OCI-LY7 (cell line): ENCODE measurements at places on chromosomes 12 and 14. TPM values are rescaled to one million over a fixed set of nuclear protein-coding genes. Genes with fewer than 3 reads are reported as not detected.

ALKBH2 gene
- 90.5 and 111 TPM in 2 replicates for total RNA-seq

GZMB gene
- not detected in 2 replicates for total RNA-seq

CREBL2 gene
- 3.0 and 3.4 TPM in 2 replicates for total RNA-seq

PPP4R4 gene
- 0.93 and 1.00 TPM in 2 replicates for total RNA-seq

CABP1 gene
- total RNA-seq: 2.4 and 3.8 TPM in 2 replicates

MARS1 gene
- 461 and 465 TPM in 2 replicates for total RNA-seq

KRT74 gene
- not detected in 2 replicates for total RNA-seq

LYZ gene
- total RNA-seq: 0.29 TPM in 1 of 2 replicates, not detected in the other

RBP5 gene
- 0.70 and 1.4 TPM in 2 replicates for total RNA-seq

DLGAP5 gene
- total RNA-seq: 92.2 and 94.4 TPM in 2 replicates

SOCS2 gene
- not detected in 2 replicates for total RNA-seq

CNIH1 gene
- total RNA-seq: 96.6 and 109 TPM in 2 replicates

METTL1 gene
- total RNA-seq: 23.6 and 27.0 TPM in 2 replicates

OR4K2 gene
- not detected in 2 replicates for total RNA-seq

KLRC2 gene
- not detected in 2 replicates for total RNA-seq

DEGS2 gene
- 12.2 and 14.6 TPM in 2 replicates for total RNA-seq

SPTB gene
- not detected in 2 replicates for total RNA-seq

TMEM52B gene
- 0.21 and 0.22 TPM in 2 replicates for total RNA-seq

PSMB11 gene
- not detected in 2 replicates for total RNA-seq

KRT8 gene
- total RNA-seq: 0.89 TPM in 2 replicates

TAS2R50 gene
- 0.76 and 1.4 TPM in 2 replicates for total RNA-seq

AQP2 gene
- not detected in 2 replicates for total RNA-seq

KERA gene
- total RNA-seq: not detected in 2 replicates

NELL2 gene
- total RNA-seq: 0.85 and 0.95 TPM in 2 replicates

PTGDR gene
- total RNA-seq: not detected in 2 replicates

PTPN21 gene
- total RNA-seq: not detected in 2 replicates

NUBPL gene
- total RNA-seq: 13.7 and 17.5 TPM in 2 replicates

ANKRD52 gene
- 35.0 and 35.6 TPM in 2 replicates for total RNA-seq

TPH2 gene
- total RNA-seq: not detected in 2 replicates

TEDC1 gene
- total RNA-seq: 55.8 and 58.0 TPM in 2 replicates

MYBPC1 gene
- total RNA-seq: not detected in 2 replicates

AMHR2 gene
- not detected in 2 replicates for total RNA-seq

CISTR gene
- 1.3 and 3.2 TPM in 2 replicates for total RNA-seq

LBHD2 gene
- total RNA-seq: not detected in 2 replicates

GDF3 gene
- total RNA-seq: not detected in 2 replicates

SLC25A47 gene
- not detected in 2 replicates for total RNA-seq

B4GALNT3 gene
- total RNA-seq: 5.0 and 5.4 TPM in 2 replicates

TMEM30B gene
- total RNA-seq: not detected in 2 replicates

OVCH1 gene
- not detected in 2 replicates for total RNA-seq

DCAF5 gene
- 46.0 and 46.5 TPM in 2 replicates for total RNA-seq

DAO gene
- total RNA-seq: not detected in 2 replicates

SMIM41 gene
- not detected in 2 replicates for total RNA-seq

OAS2 gene
- 46.8 and 52.6 TPM in 2 replicates for total RNA-seq

ACOT6 gene
- total RNA-seq: not detected in 2 replicates

DENND5B gene
- 36.4 and 38.9 TPM in 2 replicates for total RNA-seq

ANAPC7 gene
- 120 and 136 TPM in 2 replicates for total RNA-seq

SERPINA10 gene
- total RNA-seq: not detected in 2 replicates

PTGER2 gene
- total RNA-seq: not detected in 2 replicates

SLC5A8 gene
- total RNA-seq: not detected in 2 replicates

BATF gene
- 1.1 and 1.5 TPM in 2 replicates for total RNA-seq

ALDH1L2 gene
- total RNA-seq: 0.25 and 0.31 TPM in 2 replicates

DCN gene
- total RNA-seq: not detected in 2 replicates

C12orf54 gene
- total RNA-seq: not detected in 2 replicates

A2M gene
- not detected in 2 replicates for total RNA-seq

IAPP gene
- not detected in 2 replicates for total RNA-seq

ADGRD1 gene
- 1.4 and 1.7 TPM in 2 replicates for total RNA-seq

SLCO1B1 gene
- not detected in 2 replicates for total RNA-seq

FGF23 gene
- total RNA-seq: not detected in 2 replicates

MAP1LC3B2 gene
- total RNA-seq: not detected in 2 replicates
